Tibial artery (tissue), 4 donors: ENCODE measurements at places on chromosomes 3 and 15.

- no peaks in the 10 kb centered on the region for H3K36me3 ChIP-seq
- no peak overlapping the region for H3K4me3 ChIP-seq
- H3K27me3 ChIP-seq: no peaks in the 10 kb centered on the region
- H3K27ac ChIP-seq: no peak overlapping the region
Measured at GRCh38 chr15:63019511-63020109, 22.9 kb upstream of the TPM1 start.

DNA sequence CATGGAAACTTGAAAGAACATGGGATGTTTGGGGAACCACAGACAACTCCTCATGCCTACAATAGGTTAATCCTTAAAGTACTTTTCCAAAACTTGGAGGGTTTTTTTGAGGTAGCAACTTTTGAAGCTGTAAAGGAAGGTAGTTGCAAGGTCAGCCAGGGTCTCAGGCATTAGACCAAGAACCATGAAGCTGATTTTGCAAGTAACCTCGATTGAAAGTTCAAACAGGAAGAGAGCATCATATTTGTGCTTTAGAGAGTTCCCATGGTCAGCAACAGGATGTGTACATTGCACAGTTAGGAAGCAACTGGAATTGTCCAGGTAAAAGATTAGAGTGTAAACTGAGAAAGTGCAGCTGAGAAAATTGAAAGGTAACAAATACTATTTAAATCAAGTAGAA is 199.8 kb upstream of the NR2F2 start:
- H3K4me1 ChIP-seq: no peaks in the 10 kb centered on the region
- DNase-seq: no peak
- H3K4me3 ChIP-seq: no peak overlapping the region

- no peaks in the 10 kb centered on the region for H3K4me1 ChIP-seq
- H3K4me3 ChIP-seq: no peak overlapping the region
- no peaks in the 10 kb centered on the region for H3K27me3 ChIP-seq
- no peak overlapping the region for H3K27ac ChIP-seq
- no peaks in the 10 kb centered on the region for H3K36me3 ChIP-seq
Measured at GRCh38 chr15:84725001-84725491, 9.1 kb upstream of the SEC11A start.

DNA sequence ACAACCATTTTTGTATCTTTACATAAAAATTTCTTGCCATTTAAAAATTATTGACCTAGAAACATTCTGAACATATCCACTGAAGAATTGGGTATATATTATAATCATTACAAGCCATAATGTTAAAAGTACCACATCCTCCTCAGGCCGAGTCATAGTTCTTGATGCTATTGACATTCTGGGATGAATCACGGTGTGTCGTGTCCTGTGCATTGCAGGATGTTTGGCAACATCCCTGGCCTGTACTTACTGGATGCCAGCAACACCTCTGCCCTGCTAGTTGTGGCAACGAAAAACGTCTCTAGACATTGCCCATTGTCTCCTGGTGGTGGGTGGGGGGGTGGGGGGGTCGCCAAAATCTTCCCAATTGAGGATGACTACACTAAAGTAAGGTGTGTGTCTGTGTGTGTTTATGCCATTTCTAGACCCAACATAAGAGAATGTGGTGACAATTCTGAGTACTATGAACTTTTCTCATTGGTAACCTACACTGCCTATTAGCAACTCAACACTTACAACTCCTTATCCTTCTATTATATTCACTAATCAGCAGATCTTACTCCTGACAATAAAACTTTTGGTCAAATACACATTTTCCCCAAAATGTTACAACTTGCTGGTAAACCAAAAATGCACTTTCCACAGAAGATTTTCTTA is 471.6 kb downstream of the FOXP1 start:
- H3K4me1 ChIP-seq: no peaks in the 10 kb centered on the region
- H3K4me3 ChIP-seq: no peak overlapping the region
- H3K27ac ChIP-seq: peak overlapping the region; percentile 59
- peaks cover 13% of the 10 kb centered on the region for H3K36me3 ChIP-seq

DNA sequence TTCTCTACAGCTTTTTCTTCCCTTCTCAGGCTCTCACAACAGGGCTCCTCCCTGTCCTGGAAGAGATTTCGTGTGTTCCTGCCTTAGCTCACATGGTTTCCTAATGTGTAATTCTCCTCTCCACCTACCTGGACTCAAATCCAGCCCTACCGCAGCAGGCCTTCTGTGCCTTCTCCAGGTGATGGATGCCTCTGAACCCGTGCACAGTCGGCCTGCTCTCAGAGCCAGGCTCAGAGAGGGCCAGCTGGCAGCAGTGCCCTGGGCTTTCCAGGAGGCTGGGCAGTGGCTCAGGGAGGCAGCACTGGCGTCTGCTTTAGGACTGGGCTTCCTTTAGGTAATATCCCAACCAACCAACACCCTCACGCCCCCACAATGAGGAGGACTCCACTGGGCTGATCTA is 123.2 kb upstream of the TMC3 start:
- no peak for DNase-seq
- H3K36me3 ChIP-seq: no peaks in the 10 kb centered on the region
- H3K4me1 ChIP-seq: no peaks in the 10 kb centered on the region
- no peak overlapping the region for H3K27ac ChIP-seq
- no peaks in the 10 kb centered on the region for H3K27me3 ChIP-seq
- no peak overlapping the region for H3K4me3 ChIP-seq

- DNase-seq: no peak
- no peak overlapping the region for H3K27ac ChIP-seq
- no peak overlapping the region for H3K4me3 ChIP-seq
- no peaks in the 10 kb centered on the region for H3K27me3 ChIP-seq
- no peaks in the 10 kb centered on the region for H3K4me1 ChIP-seq
Measured at GRCh38 chr3:55884066-55884465, 397.0 kb upstream of the WNT5A start.
